ENCODE measurements at places on chromosomes 1 and 21. TPM values are rescaled to one million over a fixed set of nuclear protein-coding genes. Genes with fewer than 3 reads are reported as not detected.

- H3K27me3 ChIP-seq, result no peaks in the 10 kb centered on the region
- DNase-seq, result no peak
- no peak overlapping the region for H3K4me3 ChIP-seq
- H3K4me1 ChIP-seq, result no peaks in the 10 kb centered on the region
- H3K36me3 ChIP-seq, result peaks cover 4% of the 10 kb centered on the region
Measured at GRCh38 chr1:117964290-117965038, 34.9 kb downstream of the WDR3 start.

DNA sequence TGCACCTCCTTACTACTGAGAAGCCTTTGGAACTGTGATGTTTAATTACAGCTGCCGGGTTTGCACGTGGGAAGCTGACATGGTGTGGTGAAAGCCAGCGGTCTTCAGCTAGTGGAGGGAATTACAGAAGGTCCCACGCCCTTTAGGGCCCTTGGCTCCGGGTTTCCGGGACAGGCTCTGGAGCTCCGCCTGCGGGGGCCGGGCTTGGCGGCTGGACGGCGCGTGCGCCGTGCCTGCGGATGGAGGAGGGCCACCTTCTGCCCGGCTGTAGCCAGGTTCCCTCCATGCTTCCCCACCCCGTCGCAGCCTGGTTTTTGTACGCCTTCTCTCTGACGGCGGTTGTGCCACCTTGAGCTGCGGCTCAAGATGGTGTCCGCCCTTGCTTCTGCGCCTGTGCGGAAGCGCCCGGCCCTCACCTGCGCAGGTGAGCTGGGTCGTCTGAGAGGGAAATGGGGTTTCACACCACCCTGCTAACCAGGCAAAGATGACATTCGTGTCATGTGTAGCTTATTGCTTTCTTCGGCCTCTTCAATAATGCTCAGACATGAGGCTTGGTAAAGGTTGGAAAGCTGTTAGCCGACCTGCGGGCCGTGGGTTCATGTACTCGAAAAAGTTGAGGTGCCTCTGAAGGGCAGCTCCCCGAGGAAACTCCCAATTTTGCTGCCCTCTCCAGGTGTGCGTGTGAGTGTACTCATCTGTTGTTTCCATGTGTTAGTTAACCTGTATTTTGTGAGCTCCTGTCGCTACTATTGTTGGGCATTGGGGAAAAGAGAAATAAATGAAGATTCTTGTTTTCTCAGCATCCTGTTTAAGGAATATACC lies 36.6 kb upstream of the OPRD1 start:
- no peaks in the 10 kb centered on the region for H3K27me3 ChIP-seq
- H3K4me3 ChIP-seq, result peak overlapping the region; percentile 70
- no peaks in the 10 kb centered on the region for H3K36me3 ChIP-seq
- no peaks in the 10 kb centered on the region for H3K4me1 ChIP-seq

DNA sequence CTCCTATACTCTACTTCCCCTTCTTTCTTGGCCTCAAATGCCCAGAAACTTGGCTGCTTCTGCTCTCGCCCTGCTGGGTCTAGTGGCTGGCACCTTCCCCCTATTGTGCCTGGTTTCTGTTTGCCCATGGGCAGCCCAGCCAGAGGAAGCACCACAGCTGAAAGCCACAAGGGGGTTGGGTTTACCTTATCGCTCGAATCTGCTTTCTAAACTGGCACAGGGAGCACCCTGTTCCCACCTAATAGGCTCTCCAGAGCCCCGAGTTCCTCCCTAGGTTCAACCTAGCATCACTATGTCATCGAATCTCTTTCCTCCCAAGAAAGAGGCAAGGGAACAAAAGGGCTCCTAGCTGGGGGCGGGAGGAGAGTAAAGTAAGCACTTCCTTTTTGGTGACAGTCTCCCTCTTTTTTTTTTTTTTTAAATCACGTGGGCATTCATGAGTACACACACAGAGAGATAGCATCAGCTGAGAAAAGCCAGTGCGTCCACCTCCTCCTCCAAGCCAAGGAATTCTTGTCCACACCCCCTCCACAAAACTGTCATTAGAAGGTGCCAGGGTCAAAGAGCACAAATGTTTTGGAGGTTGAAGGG lies 72.8 kb downstream of the PLEKHA6 start:
- no peak for DNase-seq
- H3K4me1 ChIP-seq, result peaks cover 26% of the 10 kb centered on the region
- H3K27me3 ChIP-seq, result peaks cover 24% of the 10 kb centered on the region
- H3K27ac ChIP-seq, result peak overlapping the region; percentile 80
- peak overlapping the region; percentile 87 for H3K4me3 ChIP-seq

DNA sequence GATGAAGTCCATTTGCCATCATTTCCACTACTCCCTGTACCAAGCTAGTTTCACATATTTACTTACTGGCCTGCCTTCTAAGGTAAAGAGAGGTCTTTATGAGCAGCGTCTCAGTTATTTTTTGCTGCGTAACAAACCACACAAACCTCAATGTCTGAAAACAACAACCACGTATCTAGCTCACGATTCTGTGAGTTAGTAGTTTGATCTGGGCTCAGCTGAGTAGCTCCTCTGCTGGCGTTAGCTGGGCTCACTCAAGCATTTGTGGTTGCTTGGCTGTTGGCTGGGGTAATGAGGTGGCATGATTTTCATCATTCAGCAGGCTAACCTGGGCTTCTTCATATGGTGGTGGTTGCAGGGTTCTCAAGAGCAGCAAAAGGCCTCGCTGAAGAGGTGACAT lies 225.4 kb downstream of the FOXD2 start:
- H3K36me3 ChIP-seq, result no peaks in the 10 kb centered on the region
- H3K27ac ChIP-seq, result no peak overlapping the region
- peaks cover 21% of the 10 kb centered on the region for H3K27me3 ChIP-seq
- H3K4me1 ChIP-seq, result no peaks in the 10 kb centered on the region
- DNase-seq, result no peak

DNA sequence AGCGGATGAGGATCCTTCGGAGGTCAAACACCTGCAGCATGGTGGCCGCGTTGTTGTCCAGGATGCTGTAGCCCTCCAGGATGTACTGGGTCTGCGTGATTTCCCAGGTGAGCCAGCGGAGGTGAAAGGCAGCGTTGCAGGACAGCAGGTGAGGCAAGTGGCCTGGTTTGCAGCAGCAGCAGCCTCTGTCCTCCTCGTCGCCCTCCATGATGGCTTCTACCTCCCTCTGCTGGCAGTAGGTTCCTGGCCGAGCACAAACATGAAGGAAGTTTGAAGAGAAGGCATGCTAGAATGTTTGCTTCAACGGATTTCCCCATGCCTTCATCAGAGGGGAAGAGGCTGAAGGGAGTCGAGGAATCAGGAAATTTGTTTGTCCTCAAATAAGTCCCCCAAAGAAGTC lies 74.7 kb downstream of the NTPCR start:
- no peak overlapping the region for H3K4me3 ChIP-seq
- no peaks in the 10 kb centered on the region for H3K4me1 ChIP-seq
- H3K27ac ChIP-seq, result no peak overlapping the region
- H3K36me3 ChIP-seq, result no peaks in the 10 kb centered on the region

DNA sequence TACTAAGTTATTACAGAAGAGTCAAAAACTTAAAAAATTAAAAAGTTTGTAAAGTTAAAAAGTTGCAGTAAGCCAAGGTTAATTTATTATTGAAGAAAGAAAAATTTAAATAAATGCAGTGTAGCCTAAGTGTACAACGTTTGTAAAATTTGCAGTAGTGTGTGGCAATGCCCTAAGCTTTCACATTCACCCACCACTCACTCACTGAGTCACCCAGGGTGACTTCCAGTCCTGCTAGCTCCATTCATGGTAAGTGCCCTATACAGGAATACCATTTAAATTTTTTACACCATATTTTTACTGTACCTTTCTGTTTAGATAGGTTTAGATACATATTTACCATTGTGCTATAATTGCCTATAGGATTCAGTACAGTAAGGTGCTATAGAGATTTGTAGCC lies 88.6 kb downstream of the CTH start:
- DNase-seq, result no peak
- H3K4me1 ChIP-seq, result no peaks in the 10 kb centered on the region
- peaks cover 9% of the 10 kb centered on the region for H3K27me3 ChIP-seq
- no peaks in the 10 kb centered on the region for H3K36me3 ChIP-seq
- H3K27ac ChIP-seq, result no peak overlapping the region

DNA sequence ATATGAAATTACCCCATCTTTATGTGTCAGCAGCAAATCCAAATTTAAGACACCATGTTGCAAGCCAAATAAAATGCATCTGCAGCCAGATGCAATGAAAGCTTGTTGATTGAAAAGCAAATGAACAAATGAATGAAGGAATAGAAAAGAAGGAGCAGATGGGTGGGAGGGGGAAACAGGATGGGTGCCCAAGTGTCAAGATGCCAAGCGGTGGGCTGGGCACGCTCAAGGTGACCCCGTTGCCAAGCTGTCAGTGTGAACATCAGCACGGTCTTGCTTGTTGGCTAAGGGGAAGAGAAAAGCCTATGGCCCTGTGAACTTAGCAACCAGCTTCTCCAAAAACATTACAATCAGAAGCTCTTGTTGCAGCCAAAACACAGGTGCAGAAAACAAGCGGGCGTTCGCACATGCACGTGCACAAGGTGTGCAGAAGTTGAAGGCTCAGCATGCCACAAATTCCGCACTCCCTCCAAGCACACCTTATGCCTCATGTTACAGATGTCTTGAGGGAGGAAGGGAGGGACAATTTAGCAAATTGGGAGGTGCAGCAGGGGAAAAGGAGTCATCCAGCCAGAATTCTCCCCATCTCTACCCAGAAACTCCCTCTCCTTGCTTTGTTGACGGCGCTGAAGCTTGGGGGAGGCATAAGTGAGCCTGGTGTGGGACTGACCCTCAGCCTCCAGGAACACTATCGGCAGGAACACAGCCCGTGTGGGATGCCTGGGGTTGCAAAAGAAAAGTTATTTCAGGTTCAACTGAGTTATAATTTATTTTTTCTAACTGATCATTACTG lies 62.4 kb downstream of the HIVEP3 start:
- no peak overlapping the region for H3K4me3 ChIP-seq
- no peaks in the 10 kb centered on the region for H3K27me3 ChIP-seq
- no peak overlapping the region for H3K27ac ChIP-seq
- peaks cover 10% of the 10 kb centered on the region for H3K36me3 ChIP-seq
- peaks cover 41% of the 10 kb centered on the region for H3K4me1 ChIP-seq

DNA sequence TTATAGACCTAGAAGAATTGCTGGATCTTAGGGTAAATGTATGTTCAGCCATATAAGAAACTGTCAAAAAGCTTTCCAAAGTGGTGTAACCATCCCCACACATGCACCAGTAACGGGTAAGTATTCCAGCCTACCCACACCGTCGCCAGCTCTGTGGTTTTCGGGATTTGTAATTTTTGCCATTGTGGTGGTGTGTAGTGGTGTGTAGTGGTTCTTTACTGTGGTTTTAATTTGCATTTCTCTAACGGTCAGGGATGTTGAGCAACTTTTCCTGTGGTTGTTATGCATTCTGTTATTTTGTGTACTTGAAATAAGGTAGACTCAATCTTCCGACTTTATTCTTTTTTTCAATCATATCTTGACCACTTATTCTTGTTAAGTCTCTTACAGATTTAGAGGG lies 342.4 kb upstream of the AJAP1 start:
- peaks cover 16% of the 10 kb centered on the region for H3K36me3 ChIP-seq
- no peaks in the 10 kb centered on the region for H3K4me1 ChIP-seq
- no peak overlapping the region for H3K27ac ChIP-seq
- no peak for DNase-seq

- no peaks in the 10 kb centered on the region for H3K36me3 ChIP-seq
- H3K4me1 ChIP-seq, result no peaks in the 10 kb centered on the region
- no peak for DNase-seq
Measured at GRCh38 chr1:193763266-193763665, 576.9 kb upstream of the B3GALT2 start.

- H3K4me1 ChIP-seq, result peaks cover 17% of the 10 kb centered on the region
- H3K27ac ChIP-seq, result no peak overlapping the region
- H3K36me3 ChIP-seq, result peaks cover 25% of the 10 kb centered on the region
- DNase-seq, result no peak
Measured at GRCh38 chr1:179921472-179921871, 33.1 kb upstream of the CEP350 start.

Gene ASAP3
- not detected for total RNA-seq

Gene SESN2
- total RNA-seq, result 26.4 TPM

Gene TTC39A
- total RNA-seq, result 0.78 TPM

Gene DCDC2B
- total RNA-seq, result 0.22 TPM
